Smooth muscle cell of the umbilical artery (primary cell): ENCODE measurements at places on chromosomes 11 and 22. TPM values are rescaled to one million over a fixed set of nuclear protein-coding genes. Genes with fewer than 3 reads are reported as not detected.

Gene MS4A1
- not detected in 2 replicates for total RNA-seq

Gene LIF
- total RNA-seq = 86.1 and 200 TPM in 2 replicates

Gene OR4A47
- total RNA-seq = not detected in 2 replicates

Gene ST14
- total RNA-seq = not detected in 2 replicates

Gene AQP11
- total RNA-seq = 2.8 and 8.9 TPM in 2 replicates

Gene CEP126
- total RNA-seq = 0.89 and 1.2 TPM in 2 replicates

Gene TENM4
- total RNA-seq = 57.3 and 182 TPM in 2 replicates

Gene FBLN1
- 41.6 and 80.2 TPM in 2 replicates for total RNA-seq

Gene CTSW
- total RNA-seq = not detected in 2 replicates

Gene FZD4
- total RNA-seq = 6.0 and 9.5 TPM in 2 replicates

Gene APOBEC3F
- total RNA-seq = 3.3 and 6.5 TPM in 2 replicates

Gene TIGD3
- 0.05 and 0.30 TPM in 2 replicates for total RNA-seq

Gene POU2AF3
- not detected in 2 replicates for total RNA-seq

Gene PATE4
- not detected in 2 replicates for total RNA-seq

Gene VSIG10L2
- not detected in 2 replicates for total RNA-seq

Gene SF1
- 72.2 and 125 TPM in 2 replicates for total RNA-seq

Gene NRXN2
- total RNA-seq = 0.30 and 6.4 TPM in 2 replicates

Gene NRIP3
- total RNA-seq = 37.7 and 42.8 TPM in 2 replicates

Gene BCO2
- 2.3 and 12.2 TPM in 2 replicates for total RNA-seq

Gene PNPLA3
- 5.3 and 7.5 TPM in 2 replicates for total RNA-seq

Gene KCNQ1OT1
- total RNA-seq = 5.0 and 6.1 TPM in 2 replicates

Gene CARNS1
- total RNA-seq = 0.30 and 0.51 TPM in 2 replicates

Gene DDTL
- total RNA-seq = 0.59 and 0.60 TPM in 2 replicates

Gene SYT7
- total RNA-seq = 0.59 and 11.1 TPM in 2 replicates

Gene RFPL1
- total RNA-seq = not detected in 2 replicates

Gene APOA1
- total RNA-seq = 3.0 and 10.4 TPM in 2 replicates

Gene TSSK2
- not detected in 2 replicates for total RNA-seq

Gene CST6
- total RNA-seq = 0.51 TPM in 1 of 2 replicates, not detected in the other

Gene TMEM218
- 22.4 and 28.2 TPM in 2 replicates for total RNA-seq

Gene GRM5
- under 0.01 and 0.05 TPM in 2 replicates for total RNA-seq

Gene CRYBB2
- not detected in 2 replicates for total RNA-seq

Gene TMEM121B
- total RNA-seq = under 0.01 and 0.09 TPM in 2 replicates

Gene P2RY2
- total RNA-seq = 0.30 and 0.46 TPM in 2 replicates

Gene MS4A2
- not detected in 2 replicates for total RNA-seq

Gene RAG1
- 0.30 and 0.74 TPM in 2 replicates for total RNA-seq
